ENCODE measurements at places on chromosomes 4 and X. TPM values are rescaled to one million over a fixed set of nuclear protein-coding genes. Genes with fewer than 3 reads are reported as not detected.

Gene FHIP1A
- total RNA-seq, result 36.1 TPM

Gene FGFBP1
- not detected for total RNA-seq

Gene MAP3K15
- total RNA-seq, result 2.1 TPM

Gene CTAG2
- not detected for total RNA-seq

Gene SSX4
- not detected for total RNA-seq

Gene GIMD1
- total RNA-seq, result not detected

Gene ERCC6L
- not detected for total RNA-seq

Gene PCSK1N
- 1.0 TPM for total RNA-seq

Gene LONRF3
- total RNA-seq, result 66.0 TPM

Gene LCORL
- total RNA-seq, result 22.7 TPM

Gene S100G
- total RNA-seq, result 0.54 TPM

Gene ZNF518B
- total RNA-seq, result 14.4 TPM

Gene PLK4
- total RNA-seq, result 1.7 TPM

Gene CXCL11
- total RNA-seq, result not detected

Gene LUZP4
- not detected for total RNA-seq

Gene TEX13C
- total RNA-seq, result not detected

Gene ATP1B4
- not detected for total RNA-seq

Gene PLS3
- total RNA-seq, result 162 TPM

Gene BMPR1B
- total RNA-seq, result 7.7 TPM

Gene PCYT1B
- 2.2 TPM for total RNA-seq

Gene CXCL8
- 3.7 TPM for total RNA-seq

Gene NPNT
- total RNA-seq, result 309 TPM

Gene CENPVL2
- not detected for total RNA-seq

Gene TLR10
- total RNA-seq, result not detected

Gene NHS
- total RNA-seq, result 2.6 TPM

Gene SPATA4
- 4.9 TPM for total RNA-seq

Gene TEX13B
- total RNA-seq, result not detected

Gene TXK
- 7.4 TPM for total RNA-seq

Gene ARHGAP6
- total RNA-seq, result 17.4 TPM

Gene CCSER1
- 6.3 TPM for total RNA-seq

Gene PDE5A
- total RNA-seq, result 17.2 TPM

Gene NUDT11
- not detected for total RNA-seq

Gene CT45A1
- total RNA-seq, result not detected

Gene TBC1D1
- total RNA-seq, result 61.3 TPM

Gene PDK3
- total RNA-seq, result 13.2 TPM

Gene MAGEB10
- not detected for total RNA-seq

Gene F8A2
- total RNA-seq, result not detected

Gene SH3D19
- 225 TPM for total RNA-seq

Gene KCNIP4
- total RNA-seq, result not detected

Gene BCLAF3
- total RNA-seq, result 14.3 TPM

Gene RAB39B
- total RNA-seq, result 0.43 TPM

Gene ITM2A
- 23.4 TPM for total RNA-seq

Gene GPC4
- total RNA-seq, result 58.0 TPM

Gene PRIMPOL
- 10.9 TPM for total RNA-seq

Gene PLAC8
- total RNA-seq, result 42.6 TPM

Gene CLDN22
- not detected for total RNA-seq

Gene TLR2
- total RNA-seq, result 102 TPM
